AG04449 (cell line): ENCODE measurements at places on chromosomes 13 and 19.

DNA sequence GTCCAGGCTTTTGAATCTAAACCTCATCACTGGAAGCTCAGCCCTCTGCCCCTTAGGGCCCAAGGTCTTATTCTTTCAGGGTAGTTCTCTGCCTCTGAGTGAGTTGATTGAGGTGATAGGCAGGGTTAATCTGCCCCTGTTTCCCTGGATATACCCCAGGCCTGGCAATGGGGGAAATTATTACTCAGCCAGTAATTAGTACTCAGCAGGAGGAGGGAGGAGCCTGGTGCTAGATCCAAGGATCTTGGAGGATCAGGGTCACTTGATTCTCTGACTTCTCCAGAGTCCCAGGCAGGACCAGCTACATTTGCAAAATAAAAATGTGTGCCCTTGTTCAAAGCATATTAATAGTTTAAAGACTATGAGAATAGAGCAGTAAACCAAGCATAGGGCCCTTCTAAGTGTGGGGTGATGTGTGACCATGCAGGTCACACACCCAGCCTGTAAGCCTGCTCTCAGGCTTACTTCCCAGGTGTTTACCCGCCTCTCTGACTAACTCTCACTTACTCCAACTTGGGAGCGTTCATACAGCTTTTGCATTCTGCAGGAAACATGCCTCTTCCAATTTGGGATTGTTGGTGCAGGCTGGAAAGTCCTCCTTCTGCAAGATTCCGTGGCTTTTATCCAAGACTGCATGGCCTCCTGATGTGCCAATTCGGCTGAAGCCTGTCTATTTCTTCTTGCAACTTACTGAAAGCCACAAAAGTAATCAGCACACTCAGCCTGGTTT is 7.9 kb upstream of the STK24 start:
- DNase-seq, result no peak

DNA sequence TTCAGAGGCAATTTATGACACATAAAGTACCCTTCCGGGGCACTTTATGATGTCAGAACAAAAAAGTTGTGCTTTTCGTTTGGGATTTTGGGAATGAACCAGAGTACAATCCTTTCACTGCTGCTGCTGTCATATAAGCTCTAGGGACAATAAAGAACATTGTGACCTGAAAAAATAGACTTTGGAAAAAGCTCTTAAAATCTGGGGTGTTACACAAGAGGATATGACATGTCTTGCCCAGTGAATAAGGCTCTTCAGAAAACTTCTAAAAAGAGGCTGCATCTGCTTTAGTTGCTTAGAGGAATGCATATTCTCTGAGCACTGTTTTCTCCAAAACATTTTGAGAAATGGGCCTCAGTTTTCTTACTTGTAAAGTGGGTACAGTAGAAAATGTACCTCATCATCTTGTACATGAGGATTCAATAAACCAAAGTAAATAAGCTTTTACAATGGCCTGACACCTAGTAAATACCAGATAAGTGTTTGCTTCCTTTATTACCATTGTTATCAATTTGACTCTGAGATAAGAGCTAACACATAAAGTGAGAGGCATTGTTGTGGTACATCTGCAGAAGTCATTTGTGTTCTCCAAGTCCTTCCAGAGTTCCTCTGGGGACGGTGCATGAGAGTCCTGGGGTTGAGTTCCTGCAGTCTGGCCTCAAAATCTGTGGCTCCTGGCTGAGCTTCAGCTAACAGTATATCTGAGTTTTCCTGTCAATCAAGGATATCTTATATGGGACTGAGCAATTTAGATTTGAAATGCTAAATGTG is 67.4 kb upstream of the EDNRB start:
- no peak for DNase-seq

GRCh38 chr13:33026489-33027152 is 10.4 kb downstream of the KL start:
- no peak for DNase-seq

- DNase-seq, result no peak
Measured at GRCh38 chr13:39249982-39250381, 211.7 kb downstream of the NHLRC3 start.

- DNase-seq, result no peak
Measured at GRCh38 chr13:99500839-99501183, 461 bp upstream of the TM9SF2 start.

DNA sequence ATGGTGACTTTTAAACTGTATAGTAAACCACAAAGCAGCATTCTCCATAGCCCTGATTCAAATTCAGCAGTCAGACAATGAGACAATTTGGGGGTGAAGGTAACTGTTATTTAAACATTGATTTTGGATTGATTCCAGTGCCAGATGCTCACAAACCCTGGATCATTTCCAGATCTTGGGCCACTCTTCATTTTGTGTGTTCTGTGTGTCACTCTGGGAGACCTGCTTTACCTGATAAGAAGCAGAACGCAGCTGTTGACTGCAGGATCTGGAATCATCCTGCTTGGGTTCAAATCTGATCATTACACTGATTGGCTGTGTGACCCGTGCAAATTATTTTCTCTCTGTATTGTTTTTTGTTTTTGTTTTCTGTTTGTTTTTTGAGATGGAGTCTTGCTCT is 4.0 kb upstream of the PCDH8 start:
- DNase-seq, result no peak

GRCh38 chr13:20822406-20822805 is 48.6 kb upstream of the EEF1AKMT1 start:
- no peak for DNase-seq

- no peak for DNase-seq
Measured at GRCh38 chr13:41059456-41060081, 1.7 kb upstream of the WBP4 start.

DNA sequence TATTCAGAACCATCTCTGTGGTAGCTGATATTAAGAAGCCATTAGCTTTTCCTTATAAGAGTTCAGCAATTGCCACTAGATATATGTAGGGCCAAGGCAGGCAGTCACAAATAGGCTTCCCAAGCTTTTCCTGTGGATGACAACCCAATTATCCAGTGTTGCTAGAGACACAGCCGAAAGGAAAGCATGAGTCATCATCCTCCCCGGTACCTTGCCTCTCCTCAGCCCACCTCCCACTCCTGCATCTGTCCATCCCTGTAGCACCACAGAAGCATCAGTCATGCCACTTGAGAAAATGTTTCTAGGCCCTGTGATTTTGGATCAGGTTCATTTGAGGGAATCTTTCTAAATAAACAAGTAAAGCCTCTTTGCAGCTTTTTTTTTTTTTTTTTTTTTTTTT is 204.3 kb downstream of the DNAJC15 start:
- DNase-seq, result no peak

GRCh38 chr13:26680123-26680450 is 80.5 kb downstream of the GPR12 start:
- DNase-seq, result no peak

GRCh38 chr13:43686557-43686956 is 100.2 kb downstream of the ENOX1 start:
- DNase-seq, result peak; percentile 93

- DNase-seq, result no peak
Measured at GRCh38 chr13:110880627-110881026, 34.2 kb downstream of the ANKRD10 start.

DNA sequence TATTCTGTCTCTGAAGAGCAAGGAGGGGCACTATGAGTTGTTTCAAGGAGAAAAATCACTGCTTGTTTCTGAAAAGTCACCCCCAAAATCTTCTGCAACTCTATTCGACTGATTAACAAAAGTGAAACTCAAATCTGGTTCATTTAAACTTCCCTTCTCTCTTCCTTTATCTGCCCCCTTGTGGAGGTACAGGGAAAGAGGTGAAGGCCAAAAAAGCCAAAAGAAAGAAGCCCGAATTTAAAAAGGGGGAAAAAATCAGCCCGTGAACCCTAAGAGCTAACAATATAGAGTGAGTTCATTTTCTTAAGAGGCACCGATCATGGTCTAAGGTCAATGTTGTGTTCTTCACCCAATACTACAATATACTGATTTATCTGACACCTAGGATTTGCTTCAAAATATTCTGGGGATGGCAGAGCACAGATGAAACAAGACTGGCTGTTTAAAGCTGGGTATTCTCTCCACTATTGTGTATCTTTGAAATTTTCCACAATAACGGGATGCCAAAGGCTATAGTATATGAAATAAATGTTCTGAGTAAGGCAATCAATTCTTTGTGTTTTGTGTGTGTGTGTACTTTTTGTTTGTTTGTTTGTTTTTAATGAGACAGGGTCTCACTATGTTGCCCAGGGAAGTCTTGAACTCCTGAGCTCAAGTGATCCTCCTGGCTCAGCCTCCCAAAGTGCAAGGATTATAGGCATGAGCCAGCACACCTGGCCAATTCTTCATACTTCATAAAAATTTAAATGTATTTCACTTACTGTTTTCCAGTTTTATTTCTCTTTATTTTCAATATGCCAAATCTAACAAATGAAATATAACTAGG is 55.0 kb upstream of the EEF1AKMT1 start:
- no peak for DNase-seq

DNA sequence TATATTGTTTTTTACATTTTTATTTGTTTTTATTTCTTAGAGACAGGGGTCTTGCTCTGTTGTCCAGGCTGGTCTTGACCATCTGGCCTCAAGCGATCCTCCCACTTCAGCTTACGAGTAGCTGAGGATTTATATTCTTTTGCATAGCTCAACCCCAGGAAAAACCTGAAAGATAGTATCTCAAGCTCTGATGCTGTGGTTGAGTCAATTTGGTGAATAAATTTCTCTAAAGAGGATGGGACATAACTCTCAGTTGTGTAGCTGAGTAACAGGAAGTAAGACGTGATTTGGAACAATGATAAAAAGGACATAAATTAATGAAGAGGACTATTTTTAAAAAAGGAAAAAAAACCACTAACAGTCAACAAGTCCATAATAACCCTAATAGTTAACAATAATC is 79.8 kb upstream of the TNFSF11 start:
- no peak for DNase-seq

DNA sequence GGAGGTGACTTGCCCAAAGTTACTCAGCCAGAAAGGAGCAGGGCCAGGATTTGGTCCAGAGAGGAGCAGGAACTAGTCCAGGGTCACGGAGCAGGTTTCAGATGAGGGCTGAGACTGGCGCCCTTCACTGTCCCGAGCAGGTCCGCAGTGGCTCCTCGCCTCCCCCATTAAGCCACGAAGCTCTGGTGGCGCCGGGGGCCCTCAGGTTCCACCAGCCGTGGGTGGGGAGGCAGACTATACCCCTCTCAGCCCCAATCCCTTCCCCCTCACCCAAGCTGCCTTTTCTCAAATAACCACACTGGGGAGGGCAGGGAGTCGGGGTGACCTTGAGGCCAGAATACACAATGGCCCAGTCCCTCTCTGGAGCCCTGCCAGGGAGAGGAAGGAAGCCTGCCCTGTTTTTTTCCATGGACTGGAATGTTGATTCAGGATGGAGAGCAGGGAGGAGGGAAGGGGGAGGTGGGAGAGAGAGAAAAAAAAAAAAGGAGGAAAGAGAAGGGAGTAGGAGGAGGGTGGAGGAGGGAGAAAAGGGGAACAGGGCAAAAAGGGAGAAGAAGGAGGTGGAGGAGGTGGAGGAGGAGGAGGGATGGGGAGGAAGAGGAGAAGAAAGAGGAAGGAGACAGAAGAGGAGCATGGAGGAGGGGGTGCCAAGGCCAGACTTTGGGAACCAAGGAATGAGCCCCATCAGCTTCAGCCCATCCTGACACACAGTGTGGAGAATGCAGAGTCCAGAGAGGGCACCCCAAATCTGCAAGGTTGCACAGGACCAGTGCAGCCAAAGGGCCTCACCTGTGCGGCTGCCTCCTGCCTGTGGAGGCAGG is 19.7 kb downstream of the CEACAM16 start:
- no peak for DNase-seq

DNA sequence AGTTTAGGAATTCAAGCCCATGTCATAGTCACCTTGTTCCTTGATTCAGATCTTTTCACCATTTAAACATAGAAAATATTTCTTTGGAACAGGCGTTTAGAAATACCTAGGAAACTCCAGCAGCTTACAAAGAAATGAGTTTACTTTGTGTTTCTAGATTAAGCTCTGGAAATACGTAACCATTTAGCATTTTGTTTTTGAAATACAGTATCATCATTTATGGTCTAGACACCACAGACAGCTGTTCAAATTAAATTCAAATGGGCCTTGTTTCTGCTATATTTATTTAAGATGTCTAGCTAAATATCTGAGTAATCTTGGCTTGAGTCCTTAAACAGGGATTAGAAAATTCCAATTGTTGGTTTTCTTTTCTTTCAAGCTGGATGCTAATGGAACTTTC is 228.5 kb downstream of the NDFIP2 start:
- no peak for DNase-seq

DNA sequence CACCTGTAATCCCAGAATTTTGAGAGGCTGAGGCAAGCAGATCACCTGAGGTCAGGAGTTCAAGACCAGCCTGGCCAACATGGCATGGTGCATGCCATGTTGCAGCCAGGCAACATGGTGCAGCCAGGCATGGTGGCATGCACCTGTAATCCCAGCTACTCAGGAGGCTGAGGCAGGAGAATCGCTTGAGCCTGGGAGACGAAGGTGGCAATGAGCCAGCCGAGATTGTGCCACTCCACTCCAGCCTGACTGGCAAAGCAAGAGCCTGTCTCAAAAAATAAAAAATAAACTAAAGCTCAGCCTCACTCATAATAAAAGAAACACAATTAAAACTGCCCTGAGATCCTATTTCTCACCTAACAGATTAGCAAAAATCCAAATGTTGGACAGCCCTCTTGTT is 49.7 kb upstream of the MAP3K10 start:
- DNase-seq, result no peak

DNA sequence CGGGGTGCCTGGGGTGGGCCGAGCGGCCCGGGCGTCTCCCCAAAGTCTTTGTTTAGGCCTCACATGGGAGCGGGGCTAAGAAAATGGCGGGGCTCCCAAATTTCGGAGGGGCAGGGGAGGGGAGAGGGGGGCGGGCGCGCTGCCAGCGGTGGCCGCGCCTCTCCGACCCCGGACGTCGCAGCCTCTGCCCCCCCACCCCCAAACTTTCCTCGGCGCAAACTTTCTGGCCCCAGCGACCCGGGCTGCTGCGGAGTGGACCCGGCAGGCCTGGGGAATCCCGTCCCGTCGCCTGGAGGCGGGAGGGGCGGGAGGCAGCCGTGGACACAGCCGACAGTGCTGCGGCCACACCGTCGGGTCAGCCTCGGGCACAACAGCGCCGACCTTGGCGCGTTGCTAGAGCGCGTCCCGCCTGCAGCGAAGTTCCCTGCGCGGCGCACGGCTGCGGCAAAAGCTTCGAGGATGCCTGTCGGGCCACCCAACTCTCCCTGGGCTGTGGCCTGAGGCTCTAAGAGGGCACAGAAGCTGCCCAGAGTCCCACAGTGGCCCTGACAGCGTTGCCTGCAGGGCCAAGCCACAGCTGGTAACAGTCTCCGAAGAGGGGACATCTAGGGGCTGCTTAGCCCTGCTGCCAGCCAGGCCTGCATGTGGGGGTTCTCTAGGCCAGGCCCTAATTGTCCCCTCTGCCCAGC is 1.3 kb downstream of the NFIX start:
- DNase-seq, result no peak
